Activated CD8-positive, alpha-beta T cell treated with anti-CD3 and anti-CD28 coated beads, Interleukin-2, amount 10 ng/mL, durations not matched to agents 7 days and 5 days (primary cell): ENCODE measurements at places on chromosomes 13 and 19.

- DNase-seq: no peak
Measured at GRCh38 chr13:103410002-103410401, 343.8 kb upstream of the SLC10A2 start.

- no peak for DNase-seq
Measured at GRCh38 chr13:50248516-50249143, 233.4 kb downstream of the KCNRG start.

GRCh38 chr19:7895565-7895964 is 7.3 kb downstream of the LRRC8E start:
- DNase-seq: no peak

GRCh38 chr13:101817898-101818297 is 365.4 kb downstream of the ITGBL1 start:
- DNase-seq: no peak

- DNase-seq: no peak
Measured at GRCh38 chr19:39677961-39678889, 22.5 kb downstream of the LGALS16 start.

DNA sequence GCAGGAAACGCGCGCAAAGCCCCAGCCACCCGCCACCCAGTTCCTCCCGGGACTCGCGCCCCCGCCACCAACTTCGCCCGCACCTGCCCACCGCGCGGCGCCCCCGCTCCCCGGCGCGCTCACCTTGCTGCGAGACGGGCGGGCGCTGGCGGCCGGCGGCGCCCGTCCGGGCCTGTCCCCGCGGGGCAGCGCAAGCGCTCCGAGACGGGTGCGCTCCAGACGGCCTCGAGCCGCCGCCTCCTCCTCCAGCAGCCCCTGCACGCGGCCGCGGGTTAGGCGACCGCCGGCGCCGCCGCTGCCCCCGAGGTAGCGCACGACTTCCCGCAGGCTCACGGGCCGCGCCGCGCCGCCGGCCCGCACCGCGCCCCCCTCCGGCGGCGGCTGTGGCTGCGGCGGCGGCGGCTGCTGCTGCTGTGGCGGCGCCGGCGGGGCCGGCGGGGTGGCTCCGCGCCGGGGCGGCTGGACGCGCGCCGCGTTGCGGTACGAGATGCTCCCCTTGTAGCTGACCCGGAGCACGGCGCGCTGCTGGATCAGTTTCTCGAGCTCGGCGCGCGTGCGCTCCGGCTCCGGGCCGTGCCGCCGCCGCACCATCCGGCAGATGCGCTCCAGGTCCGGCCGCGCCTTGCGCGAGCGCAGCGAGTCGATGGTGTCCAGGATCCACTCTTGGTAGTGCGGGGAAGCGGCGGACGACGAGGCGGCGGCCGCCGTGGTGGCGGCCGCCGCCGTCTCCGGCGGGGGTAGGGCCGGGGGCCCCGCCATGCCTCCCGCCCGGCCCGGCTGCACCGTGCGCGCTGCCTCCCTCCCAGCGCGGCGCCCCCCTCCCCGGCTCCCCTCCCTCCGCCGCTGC is 666 bp downstream of the SAMD1 start:
- DNase-seq: peak; percentile 56

DNA sequence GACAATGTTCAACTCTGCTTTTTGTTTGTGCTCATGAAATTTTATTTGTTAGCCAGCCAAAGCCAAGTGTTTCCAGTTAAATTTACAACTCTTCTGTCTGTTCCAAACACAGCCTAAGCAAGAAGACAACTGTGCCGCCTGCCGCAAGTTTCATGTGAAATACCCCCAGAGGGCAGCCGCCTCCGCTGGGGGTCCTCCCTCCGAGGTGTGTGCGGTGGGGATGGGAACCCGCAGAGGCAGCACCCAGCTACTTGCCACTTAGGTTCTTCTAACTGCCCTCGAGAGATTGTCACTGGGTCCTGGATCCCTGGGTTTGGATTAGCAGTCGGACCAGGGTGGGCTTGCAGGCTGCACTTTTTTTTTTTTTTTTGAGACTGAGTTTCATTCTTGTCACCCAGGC is 28.5 kb downstream of the ATP11A start:
- no peak for DNase-seq

DNA sequence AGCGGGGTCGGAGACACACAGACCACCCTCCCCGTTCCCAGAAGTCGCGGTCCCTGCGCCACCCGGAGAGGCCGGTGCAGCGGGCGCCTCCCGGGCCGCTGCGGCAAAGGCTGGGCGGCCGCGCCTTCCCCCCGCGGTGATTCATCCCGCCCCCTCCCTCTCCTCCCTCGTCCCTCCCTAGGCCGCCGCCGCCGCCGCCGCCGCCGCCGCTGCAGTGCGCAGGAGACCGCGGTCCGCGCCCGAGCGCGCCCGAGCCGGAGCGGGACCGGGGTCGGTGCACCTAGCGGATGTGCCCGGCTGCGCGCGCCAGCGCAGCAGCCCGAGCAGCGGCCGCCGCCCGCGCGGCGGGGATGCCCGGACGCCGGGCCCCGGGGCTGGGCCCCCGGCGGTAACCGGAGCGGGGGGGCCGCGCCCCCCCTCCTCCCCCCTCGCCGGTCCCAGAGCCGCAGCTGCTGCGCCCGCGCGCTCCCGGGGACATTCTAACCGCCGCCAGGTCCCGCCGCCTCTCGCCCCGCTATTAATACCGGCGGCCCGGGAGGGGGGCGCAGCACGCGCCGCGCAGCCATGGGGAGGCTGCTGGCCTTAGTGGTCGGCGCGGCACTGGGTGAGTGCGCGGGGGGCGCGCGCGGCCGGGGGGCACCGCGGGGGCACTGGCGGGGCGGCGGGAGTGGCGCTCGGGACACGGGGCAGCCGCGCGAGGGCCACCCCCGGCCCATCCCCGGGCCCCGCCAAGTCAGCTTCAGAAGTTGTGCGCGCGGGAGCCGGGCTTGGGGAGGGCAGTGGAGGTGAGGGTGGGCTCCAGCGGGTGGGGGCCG is at the start of gene SCN1B:
SCN1B (plus strand) TSS at position 214 of the 815 bp plus-strand sequence; CDS start at position 565, 351 bp downstream.
- peak; percentile 63 for DNase-seq

GRCh38 chr13:60135344-60135743 is 28.4 kb downstream of the DIAPH3 start:
- no peak for DNase-seq

DNA sequence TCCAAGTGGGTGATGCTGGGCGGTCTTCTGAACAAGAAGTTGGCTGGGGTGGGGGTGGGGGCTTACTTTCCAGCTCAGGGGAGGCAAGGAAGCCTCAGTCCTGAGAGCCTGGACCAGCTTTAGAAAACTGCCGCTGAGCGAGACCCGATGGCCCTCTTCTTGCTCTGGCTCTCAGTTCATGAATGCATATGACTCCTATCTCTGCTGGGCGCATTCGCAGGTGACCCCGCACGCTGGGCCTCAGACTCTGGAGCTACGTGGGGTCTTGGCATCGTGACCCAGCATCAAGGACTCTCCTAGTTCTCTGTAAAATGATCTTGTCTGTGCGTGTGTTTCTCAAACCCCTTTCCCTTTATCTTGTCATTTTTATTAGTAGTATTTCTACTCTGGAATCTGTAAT is 19.7 kb downstream of the PRAM1 start:
- DNase-seq: no peak

- DNase-seq: peak; percentile 40
Measured at GRCh38 chr19:35445826-35446593, 2.0 kb upstream of the FFAR2 start.

DNA sequence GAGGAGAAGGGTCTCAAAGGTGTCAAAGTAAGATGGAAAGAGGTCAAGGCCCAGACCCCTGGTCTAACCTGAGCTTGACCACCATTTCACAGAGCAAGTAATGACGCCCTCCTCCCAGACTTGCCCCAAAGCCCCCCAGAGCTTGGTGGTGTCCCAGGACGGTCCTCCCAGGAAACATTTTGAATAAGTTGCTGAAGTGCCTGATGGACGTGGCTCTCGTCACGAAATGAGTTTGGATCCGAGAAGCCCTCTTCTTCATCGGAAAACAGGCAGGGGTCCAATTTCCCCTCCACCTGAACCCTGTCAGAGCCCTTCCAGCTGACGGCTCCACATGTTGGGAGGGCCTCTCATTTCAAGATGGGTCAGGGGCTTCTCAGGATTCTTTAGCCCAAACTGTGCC is 54.5 kb upstream of the TPM4 start:
- DNase-seq: no peak

- no peak for DNase-seq
Measured at GRCh38 chr13:35729926-35730627, 253.6 kb upstream of the MAB21L1 start.

GRCh38 chr13:42574011-42574410 is at the start of gene TNFSF11:
TNFSF11 (plus strand) TSS chr13:42574152; CDS start chr13:42574304, 152 bp downstream.
- DNase-seq: no peak

- DNase-seq: no peak
Measured at GRCh38 chr19:33731881-33732280, 64.8 kb upstream of the KCTD15 start.

DNA sequence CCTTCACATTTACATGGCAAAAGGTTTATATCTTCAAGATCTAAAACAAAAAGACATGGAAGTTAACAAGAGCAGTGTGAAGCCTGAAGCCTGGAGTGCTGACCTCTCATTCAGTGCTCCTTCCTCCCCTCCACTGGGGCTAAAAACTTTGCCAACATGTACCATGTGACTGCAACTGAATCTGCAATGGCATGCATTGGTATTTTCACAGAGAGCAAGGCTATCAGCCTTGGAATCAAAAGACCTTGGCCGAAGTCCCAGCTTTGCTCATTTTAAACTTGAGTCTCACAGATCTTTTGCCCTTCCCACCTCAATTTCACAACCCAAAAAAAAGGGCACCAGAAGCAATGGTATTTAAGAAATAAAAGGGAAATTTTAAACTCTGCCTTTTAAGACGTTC is 325.1 kb downstream of the DCT start:
- no peak for DNase-seq

GRCh38 chr13:113145911-113146598 is 12.4 kb upstream of the PROZ start:
- DNase-seq: no peak

DNA sequence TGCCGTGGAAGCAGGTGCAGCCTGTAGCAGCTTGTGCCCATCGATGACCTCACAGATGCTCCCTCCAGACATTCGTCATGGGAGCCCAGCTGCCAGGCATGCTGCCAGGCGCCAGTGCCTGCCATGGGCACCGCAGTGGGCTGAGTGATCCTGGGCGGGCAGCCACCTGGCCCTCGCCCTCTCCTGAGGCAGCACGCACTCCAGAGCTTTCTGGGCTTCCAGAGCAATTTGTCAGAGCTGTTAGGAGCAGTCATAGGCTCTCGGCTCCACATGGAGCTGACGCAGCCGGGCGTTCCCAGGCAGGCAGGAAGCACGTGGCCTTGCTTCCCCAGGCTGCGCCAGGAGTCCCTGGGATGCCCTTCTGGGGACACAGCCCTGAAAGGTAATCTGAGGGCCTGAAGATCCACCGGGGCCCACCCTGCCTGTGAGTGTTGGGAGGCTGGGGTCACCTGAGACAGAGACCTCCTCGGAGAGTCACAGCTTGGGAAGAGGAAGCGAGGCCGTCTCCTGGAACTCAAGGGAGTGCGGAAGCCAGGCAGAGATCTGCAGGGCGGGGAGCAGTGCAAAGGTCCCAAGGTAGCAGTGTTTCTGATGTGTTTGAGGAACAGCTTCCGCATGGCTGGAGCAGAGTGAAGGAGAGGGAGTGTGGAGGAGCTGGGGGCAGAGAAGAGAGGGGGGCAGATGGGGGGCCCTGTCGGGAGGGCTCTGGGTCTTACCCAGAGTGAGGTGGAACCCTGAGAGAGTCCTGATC is 50.6 kb downstream of the DPF1 start:
- no peak for DNase-seq

- no peak for DNase-seq
Measured at GRCh38 chr19:54434873-54435214, 14.2 kb upstream of the LENG8 start.

DNA sequence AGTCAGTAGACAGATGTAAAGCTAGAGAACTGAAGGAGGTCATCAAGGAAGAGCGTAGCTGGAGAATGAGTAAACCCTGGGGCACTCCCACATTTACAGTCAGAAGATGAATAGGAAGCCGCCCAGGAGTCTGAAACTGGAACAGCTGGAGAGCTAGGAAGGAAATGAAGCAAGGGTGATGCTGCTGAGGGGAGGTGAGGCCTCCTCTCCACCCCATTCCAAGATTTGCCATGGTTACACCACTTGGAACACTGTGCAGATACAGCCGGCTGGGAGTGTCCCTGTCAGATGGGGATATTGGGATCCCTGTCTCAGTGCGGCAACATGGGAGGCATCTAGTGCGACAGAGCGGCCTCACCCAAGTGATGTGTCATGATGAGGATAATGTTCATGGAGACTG is 51.8 kb upstream of the GPI start:
- DNase-seq: no peak

DNA sequence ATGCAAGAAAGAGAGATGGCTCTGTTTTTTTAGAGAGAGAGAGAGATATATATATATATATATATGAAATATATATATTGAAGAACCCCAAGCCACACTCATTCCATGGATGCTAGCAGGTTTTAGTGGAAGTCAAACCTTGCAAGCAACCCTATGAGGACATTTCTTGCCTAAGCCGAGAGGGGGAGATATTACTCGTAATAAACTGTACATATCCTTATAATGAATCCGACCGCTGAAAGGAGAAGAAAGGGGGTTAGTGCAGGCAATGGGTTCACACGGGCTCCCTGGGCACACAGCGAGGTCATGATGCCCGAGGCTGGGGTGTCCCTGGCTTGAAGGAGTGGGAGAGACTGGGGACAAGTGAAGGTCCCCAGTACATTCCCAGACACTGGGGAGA is 78.3 kb downstream of the IER2 start:
- DNase-seq: no peak

- DNase-seq: no peak
Measured at GRCh38 chr13:99125326-99125915, 75.2 kb upstream of the UBAC2 start.

DNA sequence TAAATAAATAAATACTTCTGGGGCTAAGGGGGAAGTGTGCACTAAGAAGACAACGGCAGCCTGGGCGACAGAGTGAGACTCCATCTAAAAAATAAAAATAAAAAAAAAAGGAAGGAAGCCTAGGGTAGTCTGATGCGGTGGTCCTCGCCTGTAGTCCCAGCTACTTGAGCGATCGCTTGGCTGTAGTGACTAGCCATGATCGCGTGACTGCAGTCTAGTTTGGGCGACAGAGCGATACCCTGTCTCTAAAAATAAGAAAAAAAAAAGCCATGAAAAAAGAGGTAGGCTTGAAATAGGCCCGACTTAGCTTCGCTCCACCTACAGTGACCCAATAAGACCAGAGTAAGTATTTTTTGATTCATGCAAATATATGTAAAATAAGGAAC is 661 bp upstream of the BABAM1 start:
- DNase-seq: no peak

- DNase-seq: no peak
Measured at GRCh38 chr19:31826325-31826724, 477.1 kb upstream of the TSHZ3 start.

DNA sequence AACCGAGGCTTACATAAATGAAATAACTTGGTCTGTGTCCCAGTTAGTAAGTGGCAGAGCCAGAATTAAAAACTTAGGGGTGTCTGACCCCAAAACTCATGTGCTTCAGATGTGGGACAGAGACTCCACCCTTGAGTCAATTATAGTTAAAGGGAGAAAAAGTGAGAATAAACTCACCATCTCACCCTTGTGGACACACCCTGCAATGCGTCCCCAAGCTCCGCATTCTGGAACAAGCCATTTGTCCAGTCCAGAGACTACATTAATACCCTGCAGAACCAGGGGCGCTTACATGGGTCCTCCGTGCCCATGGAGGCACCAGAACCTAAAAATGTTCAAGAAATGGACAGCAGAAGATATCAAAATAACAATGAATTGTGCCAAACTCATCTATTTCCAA is 207.0 kb upstream of the ZNF507 start:
- no peak for DNase-seq

- no peak for DNase-seq
Measured at GRCh38 chr13:111907341-111907880, 159.5 kb upstream of the SOX1 start.

- DNase-seq: no peak
Measured at GRCh38 chr19:30824809-30825208, 452.6 kb downstream of the ZNF536 start.

GRCh38 chr19:37654629-37655300 is 500 bp downstream of the ZFP30 start:
- DNase-seq: peak; percentile 50
